ENCODE measurements at places on chromosomes 7 and 10.

- no peak for DNase-seq
These were observed 6.6 kb upstream of the INSIG1 start for GRCh38 chr7:155291045-155291530.

- DNase-seq: no peak
These were observed at the start of gene VIPR2 for GRCh38 chr7:159144758-159145489. Gene VIPR2 (minus strand): TSS chr7:159144867. CDS start chr7:159144771, 96 bp downstream.

- DNase-seq: no peak
These were observed 46.7 kb downstream of the TNS3 start for GRCh38 chr7:47535035-47535703.

GRCh38 chr10:5148678-5149032 is 36.3 kb downstream of the AKR1C8 start:
- DNase-seq: no peak

GRCh38 chr7:89593125-89593524 is 561.1 kb upstream of the STEAP1 start:
- DNase-seq: no peak

DNA sequence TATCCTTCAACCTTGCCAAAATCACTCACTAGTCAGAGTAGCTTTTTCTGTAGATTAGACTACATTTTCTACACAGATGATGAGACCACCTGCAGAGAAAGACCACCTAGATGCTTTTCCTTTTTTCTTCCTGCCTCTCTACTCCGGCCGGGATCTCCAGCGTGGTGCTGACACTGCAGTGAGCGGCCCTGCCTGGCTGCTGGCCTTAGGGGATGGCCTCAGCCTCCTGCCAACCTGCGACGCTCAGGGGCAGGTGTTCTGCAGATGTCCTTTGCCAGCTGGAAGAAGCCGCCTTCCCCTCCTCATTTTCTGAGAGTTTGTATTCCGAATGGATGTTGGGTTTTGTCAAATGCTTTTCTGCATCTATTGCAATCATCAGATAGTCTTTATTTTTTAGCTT is 43.5 kb upstream of the NKX6-2 start:
- no peak for DNase-seq

- DNase-seq: no peak
These were observed 368.9 kb downstream of the SORCS1 start for GRCh38 chr10:106795619-106796018.

GRCh38 chr7:129308047-129308446 is 83.2 kb downstream of the AHCYL2 start:
- no peak for DNase-seq

DNA sequence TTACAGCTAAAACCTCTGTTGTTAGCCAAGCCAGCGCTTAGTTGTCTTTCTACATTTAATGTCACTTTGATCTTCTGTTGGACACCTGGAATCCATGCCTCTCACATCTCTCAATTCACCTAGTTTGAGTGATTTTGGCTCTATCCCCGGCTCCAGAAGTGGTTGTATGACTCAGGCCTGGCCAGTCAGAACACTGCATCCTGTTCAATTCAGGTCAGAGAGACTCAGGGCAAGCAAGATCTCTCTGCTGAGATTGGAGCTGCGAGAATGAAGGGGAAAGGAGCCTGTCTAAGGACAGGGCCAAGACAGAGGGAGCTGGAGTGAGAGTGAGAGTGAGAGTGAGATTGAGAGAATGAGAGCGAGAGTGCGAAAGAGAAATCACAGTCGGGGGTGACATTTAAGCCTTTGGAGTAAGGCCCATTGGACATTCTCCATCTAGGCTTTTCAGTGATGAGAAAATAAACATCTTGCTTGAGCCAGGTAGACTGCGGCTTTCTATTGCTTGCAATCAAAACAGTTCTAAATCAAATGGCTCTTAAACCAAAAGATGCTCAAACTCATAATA is 83.3 kb upstream of the DYNC1I1 start:
- DNase-seq: no peak

DNA sequence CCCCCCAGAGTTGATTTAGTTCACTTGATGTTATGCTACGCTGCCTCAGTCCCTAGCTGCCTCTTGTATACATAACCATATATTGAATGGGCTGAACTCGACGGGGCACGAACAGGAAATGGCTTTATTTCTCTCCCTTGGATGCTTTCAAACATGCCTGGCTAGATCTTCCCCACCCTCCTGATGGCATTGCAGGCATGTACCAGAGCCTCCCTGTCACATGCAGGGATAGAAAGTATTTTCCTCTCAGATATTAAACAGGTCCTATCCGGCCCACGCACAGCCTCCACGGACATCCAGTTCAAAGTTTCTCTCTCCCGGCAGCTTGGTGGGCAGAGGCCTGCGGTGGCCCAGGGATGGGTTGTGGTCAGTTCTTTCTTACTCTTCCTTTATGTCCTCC is 422.1 kb downstream of the RPS24 start:
- no peak for DNase-seq

GRCh38 chr7:44846816-44847508 is 925 bp downstream of the H2AZ2 start:
- DNase-seq: no peak

DNA sequence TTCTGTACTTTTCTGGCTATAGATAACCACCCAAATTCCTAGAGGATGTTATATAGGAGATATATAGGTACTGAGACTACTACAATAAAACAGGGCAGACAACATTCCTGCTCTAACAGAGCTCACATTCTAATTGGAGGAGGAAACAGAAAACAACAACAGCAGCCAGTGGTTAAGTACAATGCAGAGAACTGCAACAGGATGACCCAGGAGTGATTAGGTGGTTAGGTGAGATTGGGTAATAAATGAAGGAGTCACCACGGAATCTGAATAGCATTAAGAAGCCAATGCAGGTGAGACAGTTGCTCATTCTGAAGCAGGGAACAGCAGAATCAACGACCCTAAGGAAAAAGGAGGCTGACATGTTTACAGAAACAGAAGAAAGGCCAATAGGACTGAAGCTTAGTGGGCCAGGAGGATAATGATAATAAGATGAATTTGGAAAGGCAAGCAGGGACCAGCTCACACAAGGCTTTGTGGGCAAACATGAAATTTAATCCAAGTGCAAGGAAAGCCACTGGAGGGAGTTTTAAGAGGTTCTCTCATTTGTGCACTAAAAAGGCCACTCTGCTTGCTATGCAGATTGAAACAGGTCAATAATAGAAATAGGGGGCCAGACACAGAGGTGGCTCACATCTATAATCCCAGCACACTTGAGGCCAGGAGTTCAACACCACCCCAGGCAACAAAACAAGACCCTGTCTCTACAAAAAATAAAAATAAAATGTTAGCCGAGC is 16.9 kb upstream of the REEP3 start:
- no peak for DNase-seq

DNA sequence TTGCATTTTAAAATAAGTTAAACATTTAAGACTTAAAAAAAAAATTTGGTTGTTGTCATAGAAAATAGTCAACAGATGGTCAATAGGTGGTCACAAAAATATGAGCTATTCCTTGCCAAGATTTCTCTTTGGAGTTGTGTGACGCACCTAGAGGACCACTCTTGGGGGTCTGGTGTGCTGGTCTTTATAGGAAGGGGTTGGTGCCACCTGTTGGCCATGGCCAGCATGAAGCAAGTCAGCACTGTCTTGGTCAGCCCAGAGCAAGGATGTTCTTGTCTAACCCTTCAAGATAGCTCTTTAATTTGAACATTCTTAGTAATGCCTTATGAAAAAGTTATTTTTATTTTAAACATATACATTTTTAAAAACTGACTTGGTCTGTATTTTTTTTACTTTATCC is 267.9 kb upstream of the CNTNAP2 start:
- DNase-seq: no peak

GRCh38 chr7:1255080-1255816 is 22.6 kb downstream of the UNCX start:
- no peak for DNase-seq

DNA sequence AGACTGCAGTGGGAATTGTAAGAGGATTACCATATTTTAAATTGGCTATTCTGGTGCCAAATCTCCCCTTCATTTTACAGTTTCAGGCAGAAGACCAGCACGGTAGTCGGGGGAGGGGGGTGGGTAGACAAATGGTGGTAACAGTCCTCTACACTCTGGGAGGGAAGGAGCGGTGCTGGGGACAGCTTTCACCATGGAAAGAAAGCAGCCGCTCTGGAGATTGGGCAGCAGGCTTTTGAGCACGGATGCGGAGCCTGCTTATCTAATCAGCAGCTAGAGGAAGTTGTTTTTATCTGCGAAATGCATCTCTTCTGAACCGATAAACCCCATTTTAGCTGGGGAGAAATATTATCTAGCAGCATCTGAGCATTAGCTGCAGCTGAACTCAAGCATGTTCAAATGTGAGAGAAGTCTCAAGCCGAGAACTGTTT is 28.7 kb downstream of the IKZF1 start:
- DNase-seq: no peak

GRCh38 chr10:88157981-88158465 is 294.6 kb downstream of the PTEN start:
- DNase-seq: no peak

- DNase-seq: no peak
These were observed 141.0 kb downstream of the PRKAG2 start for GRCh38 chr7:151735851-151736402.

GRCh38 chr10:67261300-67261797 is 335.5 kb downstream of the LRRTM3 start:
- no peak for DNase-seq

- peak; percentile 16 for DNase-seq
These were observed 496 bp downstream of the BRI3 start for GRCh38 chr7:98281757-98282606.

- no peak for DNase-seq
These were observed 15.8 kb downstream of the IL15RA start for GRCh38 chr10:5961405-5962100.

- DNase-seq: no peak
These were observed 354.9 kb upstream of the SEMA3C start for GRCh38 chr7:81273601-81274397.

DNA sequence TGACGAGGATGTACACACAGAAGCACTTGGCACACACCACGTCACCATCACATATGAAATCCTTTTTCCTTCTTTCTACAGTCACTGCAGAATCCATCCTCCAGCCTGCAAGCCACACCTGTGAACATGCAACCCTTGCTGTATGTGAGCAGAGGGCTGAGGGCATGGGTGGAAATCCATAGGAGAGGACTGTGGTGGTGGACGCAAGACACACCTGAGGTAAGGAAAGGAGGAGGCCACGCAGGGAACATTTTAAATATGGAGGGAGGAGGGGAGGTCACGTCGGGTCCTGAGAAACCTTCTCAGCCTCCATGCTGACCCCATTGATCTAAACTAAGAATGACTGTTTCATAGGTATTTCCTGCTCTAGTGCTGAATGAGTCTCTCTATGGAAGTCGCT is 28.6 kb downstream of the ADARB2 start:
- no peak for DNase-seq

DNA sequence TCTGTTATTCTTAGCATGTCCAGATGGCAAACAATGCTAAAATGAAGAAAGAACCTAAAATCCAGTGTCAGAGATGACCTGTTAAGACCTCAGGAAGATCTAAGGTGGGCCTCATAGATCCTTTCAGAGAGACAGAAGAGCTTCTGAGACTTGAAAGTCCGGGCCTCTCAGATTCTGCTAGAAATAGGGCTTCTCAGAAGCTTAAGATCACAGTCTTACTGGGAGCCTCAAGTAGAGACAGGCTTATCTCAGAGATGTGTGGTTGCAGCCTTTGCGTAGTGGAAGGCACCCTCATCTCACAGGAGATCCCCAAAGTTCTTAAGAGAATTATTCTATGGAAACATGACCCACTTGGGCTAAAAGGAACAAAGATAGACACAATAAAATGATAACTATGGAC is 642.8 kb downstream of the TNS3 start:
- no peak for DNase-seq

GRCh38 chr7:8212638-8213037 is 49.3 kb downstream of the ICA1 start:
- no peak for DNase-seq

DNA sequence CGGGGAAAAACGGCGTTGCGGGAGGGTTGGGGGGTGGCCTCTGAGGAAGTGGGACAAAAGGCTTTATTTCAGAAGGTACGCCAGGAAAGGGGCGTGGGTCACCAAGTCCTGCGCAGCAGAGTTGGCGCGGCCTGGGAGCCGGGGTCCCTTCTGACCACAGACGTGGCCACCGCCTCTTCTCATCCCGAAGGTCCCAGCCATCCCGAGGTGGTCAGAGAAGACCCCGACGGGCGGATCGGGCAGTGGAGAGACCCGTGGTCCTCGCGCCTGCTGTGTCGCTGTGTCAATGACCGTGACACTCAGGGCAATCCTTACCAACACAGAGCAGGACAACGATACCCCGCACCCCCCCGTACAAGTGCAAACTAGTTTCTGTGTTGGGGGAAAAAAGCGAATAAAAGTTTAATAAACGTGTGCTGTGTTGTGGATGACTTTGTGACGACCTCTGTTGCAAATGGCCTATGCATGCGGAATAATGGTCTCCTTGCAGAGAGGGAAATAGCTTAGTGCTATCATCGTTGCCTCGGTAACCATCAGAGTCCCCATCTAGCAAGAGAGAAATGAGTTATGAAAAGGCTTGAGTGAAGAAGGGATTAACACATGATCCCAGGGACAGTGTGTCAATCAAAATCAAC is 19.4 kb upstream of the GATA3 start:
- DNase-seq: no peak

GRCh38 chr7:1918881-1919525 is 248.9 kb downstream of the ELFN1 start:
- DNase-seq: no peak

GRCh38 chr10:90741926-90742565 is 115.8 kb downstream of the HTR7 start:
- DNase-seq: no peak

DNA sequence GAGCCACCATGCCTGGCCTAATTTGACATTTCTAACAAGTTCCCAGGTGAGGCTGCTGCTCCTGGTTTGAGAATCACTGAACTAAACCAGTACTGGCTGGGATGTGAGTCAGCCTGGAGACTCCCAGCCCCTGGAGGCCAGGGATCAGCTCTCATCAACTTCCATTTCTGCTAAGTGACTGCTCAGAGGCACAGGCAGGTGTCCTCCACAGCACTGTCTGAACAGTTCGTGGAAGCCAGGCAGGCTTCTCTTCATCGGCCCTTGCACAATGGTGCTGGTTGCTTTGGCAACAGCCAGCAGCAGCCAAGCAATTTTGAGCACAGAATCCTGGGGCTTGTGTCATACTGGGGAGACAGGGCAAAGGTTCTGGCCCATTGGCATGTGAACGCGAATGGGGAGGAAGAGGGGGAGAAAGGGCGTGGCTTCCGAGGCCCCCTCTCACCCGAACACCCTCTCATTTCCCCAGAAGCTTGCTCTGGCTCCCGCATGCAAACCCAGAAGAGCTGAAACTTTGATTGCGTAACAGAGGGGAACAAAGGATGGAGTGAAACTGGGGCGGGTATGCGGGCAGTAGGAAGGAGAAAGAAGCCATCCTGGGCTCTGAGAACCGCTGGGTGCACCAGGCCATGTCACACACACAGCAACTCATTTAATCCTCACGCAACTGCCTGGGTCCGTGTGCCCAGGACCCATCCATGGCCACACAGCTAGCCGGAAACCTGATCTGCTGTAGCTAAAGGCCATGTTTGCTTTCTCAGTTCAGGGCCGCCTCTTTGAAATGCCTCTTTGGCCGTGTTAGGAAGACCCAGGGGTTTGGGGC is 9.0 kb upstream of the POR start:
- no peak for DNase-seq

All from activated T-helper 1 cell treated with anti-CD3 and anti-CD28 coated beads, Interleukin-12 subunit alpha, Interleukin-12 subunit beta, Interleukin-2, Interleukin-4 antibody, amounts not matched to agents 30 ng/mL and 10 ng/mL and 1 ng/mL, durations not matched to agents 14 hours and 24 hours and 36 hours (primary cell).